ENCODE measurements at places on chromosomes 16 and 17. TPM values are rescaled to one million over a fixed set of nuclear protein-coding genes. Genes with fewer than 3 reads are reported as not detected.

Gene ENPP7
- not detected for total RNA-seq

Gene FBXL16
- total RNA-seq: 15.2 TPM

Gene KRTAP2-2
- not detected for total RNA-seq

Gene TSPAN10
- total RNA-seq: 5.4 TPM

Gene TNFRSF17
- not detected for total RNA-seq

Measured in A549 treated with AZD2906 at 1 μM for 4 hours (cell line).